CD8-positive, alpha-beta T cell (primary cell): ENCODE measurements at places on chromosomes 16 and 17.
A peak's percentile ranks its signal among the peaks of the same experiment; 100 is the strongest.

- DNase-seq, result no peak
These were observed 323.3 kb downstream of the BCAS3 start for GRCh38 chr17:61000911-61001310.

DNA sequence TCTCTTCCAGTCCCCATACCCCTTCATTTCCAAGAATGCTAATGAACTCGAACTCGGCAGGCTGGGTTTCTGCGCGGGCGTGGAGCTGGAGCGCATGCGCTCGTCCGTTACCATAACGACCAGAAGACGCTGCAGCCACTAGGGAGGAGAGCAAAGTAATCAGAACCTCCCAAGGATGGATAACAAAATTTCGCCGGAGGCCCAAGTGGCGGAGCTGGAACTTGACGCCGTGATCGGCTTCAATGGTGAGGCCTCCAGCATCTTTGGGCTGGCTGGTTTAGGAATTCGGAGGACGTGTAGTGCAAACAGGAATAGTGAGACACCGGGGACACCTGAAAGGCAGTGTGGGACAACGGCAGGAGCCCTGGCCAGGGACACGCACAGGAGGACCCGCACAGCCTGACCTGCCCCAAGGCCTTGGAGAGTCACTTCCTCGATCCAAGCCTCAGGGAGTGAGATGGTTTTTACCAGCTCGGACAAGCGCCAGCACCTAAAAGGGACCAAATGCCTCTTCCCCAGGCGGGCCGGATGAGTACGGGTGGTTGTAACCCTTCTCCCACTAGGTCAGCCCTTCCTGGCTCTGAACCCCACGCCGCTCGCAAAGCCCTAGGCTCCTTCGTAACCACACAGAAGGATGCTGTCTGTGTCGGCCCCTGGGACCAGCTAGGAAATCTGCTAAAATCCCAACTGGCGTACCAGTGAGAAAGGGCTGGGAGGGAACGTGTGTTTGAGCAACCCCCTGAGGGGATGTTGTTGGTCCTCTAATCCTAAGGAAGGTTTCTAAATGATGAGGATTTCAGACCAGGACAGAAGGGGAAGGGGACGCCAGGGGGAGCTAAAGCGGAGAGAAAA lies at the start of gene CFAP52:
CFAP52 (plus strand) TSS at position 122 of the 852 bp plus-strand sequence; CDS start at position 176, 54 bp downstream.
- peak; percentile 72 for DNase-seq

GRCh38 chr16:56355786-56356275 lies 69.5 kb downstream of the AMFR start:
- no peak for DNase-seq

- DNase-seq, result no peak
These were observed 55.7 kb downstream of the TOX3 start for GRCh38 chr16:52491216-52491615.

- no peak for DNase-seq
These were observed 18.5 kb upstream of the CDH1 start for GRCh38 chr16:68718590-68718989.

- DNase-seq, result peak; percentile 74
These were observed at the start of gene ABCC1 for GRCh38 chr16:15949210-15950160. Gene ABCC1 (plus strand): TSS chr16:15949616. CDS start chr16:15949752, 136 bp downstream.

DNA sequence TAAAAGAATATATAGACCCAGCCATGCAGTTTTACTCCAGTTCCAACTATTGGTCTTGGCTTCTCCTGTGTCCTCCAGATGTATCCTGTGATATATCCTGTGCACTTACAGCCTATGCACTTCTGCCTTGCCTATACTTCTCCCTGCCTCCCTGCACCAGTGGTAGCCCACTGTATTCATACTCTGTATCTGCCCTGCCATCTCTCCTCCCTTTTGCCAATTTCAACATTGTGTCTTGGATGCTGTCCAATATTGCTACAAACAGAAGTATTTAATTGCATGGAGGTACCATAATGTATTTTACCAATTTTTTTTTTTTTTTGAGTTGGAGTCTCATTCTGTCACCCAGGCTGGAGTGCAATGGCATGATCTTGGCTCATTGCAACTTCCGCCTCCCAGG lies 242.7 kb downstream of the HAPSTR1 start:
- no peak for DNase-seq

DNA sequence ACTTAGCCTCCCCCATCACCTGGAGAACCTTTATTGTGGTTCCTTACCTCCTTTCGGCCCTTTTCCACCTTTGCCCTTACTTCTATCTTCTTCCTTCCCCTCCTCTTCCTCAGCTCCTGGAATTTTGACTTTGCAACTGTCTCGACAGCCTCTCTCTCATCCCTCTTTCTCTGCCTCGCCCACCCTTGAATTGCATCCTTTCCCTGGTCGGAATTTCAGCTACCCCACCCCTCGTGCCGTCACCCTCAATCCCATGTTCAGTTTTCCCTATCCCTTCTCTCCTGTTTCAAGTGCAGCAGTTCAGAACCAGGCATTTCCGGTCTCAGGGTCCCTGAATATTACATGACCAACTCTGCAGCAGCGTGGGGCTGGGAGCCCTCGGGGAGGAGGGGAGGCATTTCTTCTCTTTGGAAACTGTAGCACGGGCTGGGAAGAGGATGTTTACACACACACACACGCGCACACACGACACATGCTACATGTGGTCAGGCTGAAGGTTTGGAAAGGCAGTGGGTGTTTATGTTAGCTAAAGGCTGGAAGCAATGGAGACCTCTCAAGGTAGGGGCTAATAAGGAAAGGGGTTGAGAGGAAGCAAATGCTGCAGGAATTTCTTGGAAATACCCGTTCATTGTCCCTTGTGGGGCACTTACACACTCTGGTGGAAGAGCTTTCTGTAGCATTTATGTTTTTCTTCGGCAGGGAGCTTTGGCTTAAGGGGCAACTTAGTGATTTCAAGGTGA lies 971 bp downstream of the MINK1 start:
- no peak for DNase-seq

GRCh38 chr16:79493911-79494310 lies 106.6 kb downstream of the MAF start:
- DNase-seq, result no peak
